Mucosa of gallbladder (tissue), 1 donor: ENCODE measurements at places on chromosomes 3 and 15.

- no peak for DNase-seq
Measured at GRCh38 chr15:95410757-95411156, 919.7 kb upstream of the NR2F2 start.

DNA sequence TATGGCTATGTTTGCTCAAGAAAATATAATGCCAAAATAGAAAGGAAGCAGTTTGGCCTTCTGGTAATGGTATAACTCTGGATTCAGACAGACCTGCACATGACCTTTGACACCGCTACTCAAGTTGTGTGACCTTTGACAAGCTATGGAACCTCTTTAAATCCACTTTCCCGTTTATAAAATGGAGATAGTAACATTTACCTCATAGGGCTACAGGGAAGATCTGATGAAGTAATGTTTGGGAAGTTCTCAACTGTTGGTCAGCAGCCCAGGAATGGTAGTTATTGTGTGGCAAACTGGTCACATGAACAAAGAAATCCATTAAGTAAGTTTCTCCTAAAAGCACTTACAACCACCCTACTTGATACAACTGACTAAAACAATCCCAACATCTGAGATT is 95.1 kb upstream of the PHLDB2 start:
- DNase-seq, result peak; percentile 34

DNA sequence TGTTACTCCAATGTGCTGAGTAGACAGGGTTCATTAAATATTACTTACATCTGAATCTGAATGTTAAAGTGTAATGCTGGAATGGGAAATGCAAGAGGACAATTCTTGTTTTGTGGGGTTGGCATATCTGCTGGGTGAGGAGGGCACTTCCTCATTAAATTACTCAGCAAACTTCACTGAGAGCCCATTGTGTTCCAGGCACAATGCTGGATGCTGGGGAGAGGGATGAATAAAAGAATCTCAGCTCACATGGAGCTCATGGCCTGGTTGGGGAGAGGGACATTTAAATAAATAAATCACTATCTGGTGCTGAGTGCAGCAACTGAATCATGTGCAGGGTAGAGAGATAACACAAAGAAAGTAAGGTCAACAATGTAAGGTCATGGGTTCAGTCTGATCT is 199.2 kb upstream of the CFAP20DC start:
- DNase-seq, result no peak

- DNase-seq, result no peak
Measured at GRCh38 chr15:93066834-93067648, 22.0 kb downstream of the RGMA start.

DNA sequence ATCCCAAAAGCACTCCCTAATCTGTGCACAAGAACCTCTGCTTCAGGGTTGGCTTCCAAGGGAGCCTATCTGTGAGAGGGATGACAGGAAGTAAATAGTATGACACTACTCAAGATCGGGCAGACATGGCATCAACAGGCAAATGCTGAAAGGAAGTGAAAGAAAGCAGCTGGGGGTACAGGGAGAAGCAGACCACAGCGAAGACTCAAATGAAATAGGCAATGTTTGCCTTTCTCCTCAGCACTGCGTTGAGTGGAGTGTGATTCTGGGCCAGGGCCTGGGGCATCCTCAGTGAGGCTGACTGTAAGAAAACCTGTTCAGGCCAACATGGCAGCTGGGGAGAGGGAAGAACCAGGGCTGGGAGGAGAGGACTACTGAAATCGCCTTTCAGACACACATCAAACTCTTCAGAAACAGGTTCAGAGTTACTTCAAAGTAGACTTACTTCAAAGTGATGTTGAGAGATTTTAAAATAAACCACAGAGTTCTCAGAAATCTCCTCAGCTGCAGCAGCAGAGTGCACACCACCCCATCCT is 96.6 kb downstream of the SLC9A9 start:
- DNase-seq, result no peak

DNA sequence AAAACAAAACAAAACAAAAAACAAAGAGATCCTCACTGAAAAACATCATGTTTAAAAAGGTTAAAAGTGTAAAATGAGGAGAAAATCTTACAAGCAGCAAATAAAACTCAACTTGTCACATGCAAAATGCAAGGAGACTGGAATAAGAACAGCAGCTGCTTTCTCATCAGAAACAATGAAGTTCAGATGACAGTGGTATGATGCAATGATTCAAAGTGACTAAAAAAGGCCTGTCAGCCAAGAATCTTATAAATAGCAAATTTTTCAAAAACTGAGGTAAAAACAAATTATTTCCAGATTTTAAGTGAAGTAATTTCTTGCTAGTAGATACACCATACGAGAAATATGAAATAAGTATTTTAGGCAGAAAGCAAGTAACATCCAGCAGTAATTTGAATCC is 68.6 kb upstream of the EPHA3 start:
- no peak for DNase-seq

GRCh38 chr3:61742006-61742405 is 180.6 kb downstream of the PTPRG start:
- DNase-seq, result no peak

DNA sequence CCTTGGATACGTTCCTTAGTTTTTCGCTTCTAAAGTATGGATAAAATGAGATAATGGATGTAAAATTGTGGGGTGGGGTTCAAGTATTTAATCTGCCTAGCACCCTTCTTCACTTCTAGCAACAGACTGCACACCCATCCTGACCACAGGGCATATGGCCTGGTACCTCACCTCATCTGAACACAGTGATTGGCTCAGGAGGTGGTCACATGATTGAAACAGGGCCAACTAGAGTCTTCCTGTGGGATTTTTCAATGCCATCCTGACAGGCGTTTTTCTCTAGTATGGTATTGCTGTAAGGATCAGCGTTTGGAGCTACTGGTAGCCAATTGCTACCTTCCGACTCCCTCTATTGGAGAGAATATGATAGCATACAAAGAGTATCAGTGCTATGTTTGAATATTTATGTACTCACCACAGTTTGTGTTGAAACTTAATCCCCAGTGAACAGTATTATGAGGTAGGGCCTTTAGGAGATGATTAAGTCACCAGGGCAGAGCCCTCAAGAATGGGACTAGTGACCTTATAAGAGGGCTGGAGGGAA is 172.2 kb downstream of the PPM1L start:
- no peak for DNase-seq

GRCh38 chr15:91866971-91867372 is 13.5 kb downstream of the SLCO3A1 start:
- peak; percentile 24 for DNase-seq

DNA sequence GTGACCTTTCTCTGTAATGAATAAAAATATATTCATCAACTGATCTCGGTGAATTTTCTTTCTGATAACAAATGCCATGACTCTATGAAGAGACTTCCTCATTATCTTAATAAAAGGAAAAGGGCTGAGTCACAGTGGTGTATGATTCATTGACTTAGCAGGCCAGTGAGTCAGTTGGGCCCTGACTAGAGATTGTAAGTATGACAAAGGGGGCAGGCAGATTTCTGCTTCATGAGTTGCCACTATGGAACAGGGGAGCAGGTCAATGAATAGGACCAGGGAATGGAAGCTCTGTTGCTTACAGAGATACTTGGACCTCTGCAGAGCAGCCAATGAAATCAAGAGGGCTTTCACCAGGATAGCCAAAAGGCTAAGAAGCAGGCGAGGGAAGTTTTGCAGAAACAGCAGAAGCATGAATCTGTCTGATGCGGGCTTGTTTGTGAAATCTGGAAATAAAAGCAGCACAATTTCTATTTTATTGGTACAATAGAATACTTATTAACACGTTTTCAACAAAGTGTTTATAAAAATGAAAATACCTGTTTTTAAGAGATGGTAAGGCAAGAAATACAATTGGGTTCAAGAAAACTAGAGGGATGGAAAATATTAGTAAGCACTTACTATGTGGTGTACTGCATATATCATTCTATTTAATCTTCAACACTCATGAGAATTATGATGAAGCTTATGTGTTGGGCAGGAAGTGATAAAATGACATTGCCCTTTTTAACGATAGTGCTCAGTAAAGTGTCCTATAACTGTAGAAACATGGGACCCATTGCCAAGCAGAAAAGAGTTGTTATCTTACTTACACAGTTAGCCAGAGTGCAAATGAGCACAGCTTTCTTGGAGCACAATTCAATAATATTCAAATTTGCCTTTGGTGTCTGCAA is 169.8 kb upstream of the MYRIP start:
- peak; percentile 31 for DNase-seq

- DNase-seq, result no peak
Measured at GRCh38 chr3:133130168-133130567, 92.0 kb downstream of the TMEM108 start.

- no peak for DNase-seq
Measured at GRCh38 chr3:129161860-129162271, 1.0 kb upstream of the ISY1 start.

DNA sequence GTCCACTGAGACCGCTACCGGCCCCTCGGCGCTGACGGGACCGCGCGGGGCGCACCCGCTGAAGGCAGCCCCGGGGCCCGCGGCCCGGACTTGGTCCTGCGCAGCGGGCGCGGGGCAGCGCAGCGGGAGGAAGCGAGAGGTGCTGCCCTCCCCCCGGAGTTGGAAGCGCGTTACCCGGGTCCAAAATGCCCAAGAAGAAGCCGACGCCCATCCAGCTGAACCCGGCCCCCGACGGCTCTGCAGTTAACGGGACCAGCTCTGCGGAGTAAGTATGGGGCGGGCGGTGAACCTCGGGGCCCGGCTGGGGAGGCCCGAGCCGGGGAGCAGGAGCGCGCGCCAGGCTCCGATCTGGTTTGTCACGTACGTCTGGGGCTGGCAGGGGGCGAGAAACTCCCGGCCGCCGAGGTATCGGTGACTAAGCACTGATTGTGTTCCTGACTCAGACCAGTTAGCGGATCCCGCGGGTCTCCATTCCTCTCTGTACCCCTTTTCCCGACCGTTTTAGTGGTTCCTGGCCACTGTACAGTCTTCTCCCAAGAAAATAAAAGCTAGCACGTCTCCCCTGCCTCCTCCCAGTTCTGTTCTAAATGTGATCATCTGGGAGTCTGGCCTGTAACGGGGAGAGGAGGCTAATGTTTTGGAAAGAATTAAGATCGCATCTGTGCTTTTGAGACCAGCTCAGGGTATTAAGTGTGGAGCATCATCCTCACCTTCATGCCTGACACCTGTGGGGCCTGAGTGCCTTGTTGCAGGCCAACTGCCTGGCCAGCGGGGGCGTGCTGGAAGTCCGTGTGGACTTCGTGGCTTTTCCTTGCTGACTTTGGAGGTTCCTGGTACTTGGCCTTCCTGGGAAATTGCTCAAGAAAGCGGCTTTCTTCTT is 691 bp downstream of the MAP2K1 start:
- peak; percentile 28 for DNase-seq

DNA sequence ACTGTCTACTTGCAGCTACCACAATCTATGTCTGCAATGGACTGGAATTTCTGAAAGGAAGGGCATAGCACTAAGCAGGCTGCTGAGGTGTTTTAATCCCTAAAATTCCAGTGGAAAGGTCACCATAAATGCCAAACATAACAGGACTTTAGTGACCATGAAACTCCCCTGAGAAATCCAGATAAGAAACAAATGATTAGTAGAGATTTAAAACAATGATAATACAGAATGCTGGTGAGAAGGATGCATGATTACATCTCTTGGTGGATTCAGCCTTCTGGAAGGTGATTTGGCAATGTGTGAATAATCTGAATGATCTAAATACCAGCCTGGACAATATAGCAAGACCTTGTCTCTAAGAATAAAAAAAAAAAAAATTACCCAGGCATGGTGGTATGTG is 475.0 kb upstream of the CBLB start:
- no peak for DNase-seq

GRCh38 chr3:124854009-124854408 is 33.2 kb downstream of the ITGB5 start:
- no peak for DNase-seq

- no peak for DNase-seq
Measured at GRCh38 chr3:18968120-18968519, 180.2 kb upstream of the KCNH8 start.

GRCh38 chr3:156449710-156450574 is 105.0 kb downstream of the SSR3 start:
- DNase-seq, result no peak

DNA sequence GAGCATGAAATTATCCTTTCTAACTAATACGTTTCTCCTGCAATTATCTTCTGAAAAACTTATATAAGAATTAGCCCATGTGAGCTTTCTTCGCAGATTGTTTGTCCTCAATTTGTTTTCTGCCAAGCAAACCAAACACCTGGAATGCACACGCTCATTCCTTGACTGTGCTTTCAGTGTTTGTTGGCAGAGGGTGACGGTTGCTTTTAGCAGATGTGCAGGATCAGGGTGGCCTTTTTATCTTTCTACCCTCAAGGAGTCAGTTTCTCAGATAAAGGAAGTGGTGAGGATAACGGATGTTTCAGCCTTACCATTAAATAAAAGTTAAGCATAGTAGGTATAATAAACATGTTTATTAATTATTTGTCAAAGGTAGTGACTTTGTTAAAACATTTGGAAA is 15.2 kb downstream of the ARPP21 start:
- DNase-seq, result no peak

- no peak for DNase-seq
Measured at GRCh38 chr3:72391659-72392058, 456.6 kb downstream of the SHQ1 start.

GRCh38 chr3:30661098-30661873 is 54.9 kb downstream of the TGFBR2 start:
- DNase-seq, result no peak

DNA sequence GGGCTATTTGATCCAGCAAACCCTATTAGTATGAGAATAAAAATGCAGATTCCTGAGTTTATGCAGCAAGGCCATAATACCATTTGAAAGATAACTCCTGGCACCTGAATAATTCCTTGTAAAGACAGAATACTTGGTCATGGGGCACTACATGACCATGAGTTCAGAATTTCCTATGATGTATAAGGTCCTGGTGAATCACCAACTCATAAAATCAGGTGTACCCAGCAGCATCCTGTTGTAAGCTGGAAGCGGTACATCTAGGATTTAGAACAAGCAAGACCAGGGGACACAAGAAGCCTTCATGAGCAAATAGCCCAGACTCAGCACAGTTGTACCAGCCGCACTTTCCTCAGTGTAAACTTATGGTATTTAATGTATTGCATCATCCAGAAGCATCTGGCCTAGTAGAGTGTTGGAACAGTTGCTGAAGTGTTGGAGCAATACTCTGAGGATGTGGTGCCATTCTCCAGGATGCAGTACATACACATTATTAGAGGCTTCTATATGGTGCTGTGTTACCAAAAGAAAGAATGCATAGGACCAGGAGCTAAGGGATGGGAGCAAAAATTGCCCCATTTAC is 233.4 kb downstream of the SQOR start:
- DNase-seq, result no peak

- DNase-seq, result no peak
Measured at GRCh38 chr3:143951351-143951971, 20.2 kb upstream of the DIPK2A start.

- no peak for DNase-seq
Measured at GRCh38 chr15:33724321-33725036, 243.8 kb upstream of the CHRM5 start.

- no peak for DNase-seq
Measured at GRCh38 chr3:88678747-88679146, 428.7 kb upstream of the EPHA3 start.
